ENCODE measurements at places on chromosomes 3 and 15.
A peak's percentile ranks its signal among the peaks of the same experiment; 100 is the strongest.

GRCh38 chr3:193231201-193231600, 9.8 kb upstream of the PLAAT1 start:
- no peak for DNase-seq

DNA sequence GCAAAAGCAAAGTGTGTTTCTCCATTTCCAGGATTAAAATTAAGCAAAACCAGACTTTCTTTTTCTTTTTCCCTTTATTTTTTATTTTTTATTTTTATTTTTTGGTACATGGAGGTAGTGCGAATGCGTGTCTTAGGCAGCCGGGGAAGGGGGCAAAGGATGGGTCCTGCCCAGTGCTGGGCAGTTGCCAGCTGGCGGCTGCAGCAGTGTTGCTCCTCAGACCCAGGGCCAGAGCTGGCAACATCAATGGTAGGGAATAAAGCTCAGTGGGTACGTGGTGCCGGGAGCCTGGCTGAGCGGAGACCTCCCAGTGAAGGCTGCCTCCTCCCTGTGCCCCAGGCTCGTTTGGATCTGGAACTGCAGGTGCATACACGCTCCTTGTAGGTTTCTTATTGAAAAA, 46.3 kb downstream of the POLR2M start:
- DNase-seq = no peak

- DNase-seq = peak; percentile 98
Measured at GRCh38 chr3:71102111-71102983, 481.2 kb downstream of the FOXP1 start.

DNA sequence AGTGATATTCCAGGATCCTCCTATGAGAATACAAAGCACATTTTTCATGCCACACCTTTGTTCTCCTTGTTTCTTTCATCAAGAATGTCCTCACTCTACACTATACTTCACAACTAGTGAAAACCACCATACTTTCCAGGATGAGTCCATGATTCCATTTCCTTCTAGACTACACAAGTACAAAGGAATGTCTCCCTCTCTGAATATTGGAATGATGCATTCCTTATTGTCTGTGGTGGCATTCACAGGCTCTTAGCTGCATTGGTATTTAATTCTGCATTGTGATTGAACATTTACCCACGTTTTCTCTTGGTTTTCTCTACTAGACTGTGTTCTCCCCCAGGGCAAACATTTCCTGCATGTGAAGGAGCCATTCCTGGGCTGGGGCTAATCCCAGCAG, 217.5 kb downstream of the RAP2B start:
- DNase-seq = peak; percentile 65

- no peak for DNase-seq
Measured at GRCh38 chr3:59839810-59840515, 790.1 kb upstream of the CFAP20DC start.
